ENCODE measurements at places on chromosomes 1 and 21.

DNA sequence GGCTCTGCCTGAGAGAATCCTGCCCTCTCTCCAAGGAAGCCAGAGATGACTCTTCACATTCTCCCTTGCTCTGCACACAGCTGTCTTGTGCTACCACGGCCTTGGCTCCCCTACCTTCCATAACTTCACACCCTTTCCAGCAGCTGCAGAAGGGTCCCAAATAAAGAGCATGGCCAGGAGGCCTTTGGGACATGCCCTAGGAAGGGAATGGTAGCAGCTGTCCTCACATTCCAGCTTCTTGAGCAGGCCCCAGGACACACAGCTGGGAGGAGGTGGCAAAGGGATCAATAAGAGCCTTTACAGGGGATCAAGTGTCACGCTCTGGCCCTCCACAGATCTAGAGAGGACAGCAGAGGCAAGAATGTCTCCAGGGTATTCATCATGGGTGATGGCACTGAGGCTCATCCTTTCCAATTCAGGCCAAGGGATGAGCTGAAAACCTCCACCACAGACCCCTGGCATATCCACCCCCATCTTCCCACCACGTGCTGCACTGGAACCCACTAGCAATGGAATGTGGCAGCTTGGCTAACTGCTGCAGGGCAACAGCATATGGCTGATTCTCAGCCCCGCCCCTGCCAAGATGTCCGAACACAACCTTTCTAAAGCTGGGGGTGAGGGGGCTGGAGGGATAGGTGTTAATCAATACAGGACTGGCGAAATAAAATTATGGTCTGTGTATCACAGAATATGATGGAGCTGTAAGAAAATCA, 17.8 kb upstream of the RAB29 start:
- no peak for DNase-seq

- DNase-seq, result no peak
These were observed 14.7 kb downstream of the BEND5 start for GRCh38 chr1:48761986-48762385.

DNA sequence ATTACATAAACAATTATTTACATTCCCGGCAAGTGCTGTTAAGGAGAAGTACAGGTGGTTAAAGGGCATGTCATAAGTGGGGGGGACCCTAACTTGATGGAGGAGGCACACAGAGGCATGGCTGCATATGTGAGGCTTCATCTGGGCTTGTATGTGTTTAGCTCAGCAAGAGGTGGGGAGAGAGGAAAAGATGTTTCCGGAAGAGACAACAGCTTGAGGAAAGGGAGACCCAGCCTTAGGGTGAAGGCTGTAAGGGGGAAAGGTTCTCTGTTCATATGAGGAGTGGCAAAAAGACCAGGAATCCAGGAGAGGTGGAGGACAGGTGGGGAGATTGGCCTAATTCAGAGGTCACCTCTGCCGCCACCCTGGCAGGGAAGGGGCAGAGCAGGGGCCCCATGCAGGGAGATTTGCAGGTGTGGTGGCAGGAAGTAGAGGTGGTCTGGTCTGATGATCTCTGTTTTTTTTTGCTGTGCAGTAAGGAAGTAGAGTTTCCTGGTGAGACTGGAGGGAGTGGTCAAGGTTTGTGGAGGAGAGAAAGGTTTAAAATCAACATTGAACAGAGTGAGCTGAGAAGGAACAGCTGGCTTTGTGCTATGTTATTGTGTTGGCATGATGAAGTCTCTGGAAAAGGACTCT, 9.0 kb downstream of the TRAF5 start:
- no peak for DNase-seq

GRCh38 chr21:16194095-16194787, 464.5 kb downstream of the USP25 start:
- DNase-seq, result no peak

GRCh38 chr1:206803221-206803730, 31.0 kb upstream of the IL10 start:
- DNase-seq, result peak; percentile 79

DNA sequence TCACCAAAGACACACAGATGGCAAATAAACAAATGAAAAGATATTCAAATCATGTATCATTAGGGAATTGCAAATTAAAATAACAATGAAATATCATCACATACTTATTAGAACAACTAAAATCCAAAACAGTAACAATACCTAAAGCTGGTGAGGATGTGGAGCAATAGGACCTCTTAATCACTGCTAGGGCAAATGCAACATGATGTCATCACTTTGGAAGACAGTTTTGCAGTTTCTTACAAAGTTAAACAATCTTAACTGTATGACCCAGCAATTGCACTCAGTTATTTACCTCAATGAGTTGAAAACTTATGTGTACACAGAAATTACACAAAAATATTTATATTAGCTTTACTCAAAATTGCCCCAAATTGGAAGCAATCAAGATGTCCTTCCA, 47.3 kb downstream of the SELENOF start:
- no peak for DNase-seq

DNA sequence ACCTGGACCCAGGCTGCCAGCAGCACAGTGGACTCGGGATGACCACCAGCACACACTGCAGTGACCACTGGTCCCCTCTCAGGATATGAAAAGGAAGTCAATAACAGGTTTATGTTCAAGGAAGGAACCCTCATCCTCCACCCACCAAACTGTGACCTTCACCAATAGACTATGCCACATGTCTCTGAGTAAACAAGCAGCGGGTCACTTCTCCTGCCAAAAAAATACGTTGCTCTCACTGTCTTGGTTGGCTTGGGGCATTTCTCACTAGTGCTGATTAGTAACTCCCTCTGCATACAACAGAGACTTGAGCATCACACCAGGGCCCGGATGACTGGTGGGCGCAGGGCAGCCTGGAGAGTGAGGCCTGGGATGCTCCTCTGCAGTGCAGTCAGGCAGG, 25.9 kb downstream of the PARP1 start:
- no peak for DNase-seq
